Activated T-helper 2 cell treated with anti-CD3 and anti-CD28 coated beads, Interferon-gamma antibody, Interleukin-2, Interleukin-4, amounts not matched to agents 10 μg/mL and 5 μg/mL and 100 μg/mL, durations not matched to agents 14 hours and 24 hours and 36 hours (primary cell): ENCODE measurements at places on chromosomes 12 and 14. TPM values are rescaled to one million over a fixed set of nuclear protein-coding genes. Genes with fewer than 3 reads are reported as not detected.

- no peak for DNase-seq
These were observed 28.5 kb upstream of the SRGAP1 start for GRCh38 chr12:63816031-63816430.

- DNase-seq: no peak
These were observed 182.7 kb upstream of the SFSWAP start for GRCh38 chr12:131528144-131528543.

GRCh38 chr14:83118029-83118428 lies 1584.4 kb upstream of the SEL1L start:
- DNase-seq: no peak

GRCh38 chr14:95619785-95620417 lies 66.3 kb upstream of the TCL1B start:
- DNase-seq: no peak

DNA sequence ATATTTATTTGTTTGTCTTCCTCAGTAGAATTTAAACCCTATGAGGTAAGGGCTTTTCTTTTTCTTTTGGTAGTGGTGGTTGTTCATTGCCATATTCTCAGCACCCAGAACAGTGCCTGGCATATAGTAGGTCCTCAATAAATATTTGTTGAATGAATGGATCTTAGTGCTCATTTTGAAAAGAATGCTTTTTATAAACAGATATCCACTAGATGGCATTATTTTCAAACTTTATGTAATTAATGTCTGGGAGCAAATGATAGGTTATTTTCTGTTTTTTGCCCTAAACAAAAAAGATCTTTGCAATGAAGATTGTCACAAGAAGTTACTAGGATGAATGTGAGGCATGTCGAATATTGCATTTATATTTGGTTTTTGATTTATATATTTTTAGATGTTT lies 64.1 kb downstream of the RAD51B start:
- no peak for DNase-seq

DNA sequence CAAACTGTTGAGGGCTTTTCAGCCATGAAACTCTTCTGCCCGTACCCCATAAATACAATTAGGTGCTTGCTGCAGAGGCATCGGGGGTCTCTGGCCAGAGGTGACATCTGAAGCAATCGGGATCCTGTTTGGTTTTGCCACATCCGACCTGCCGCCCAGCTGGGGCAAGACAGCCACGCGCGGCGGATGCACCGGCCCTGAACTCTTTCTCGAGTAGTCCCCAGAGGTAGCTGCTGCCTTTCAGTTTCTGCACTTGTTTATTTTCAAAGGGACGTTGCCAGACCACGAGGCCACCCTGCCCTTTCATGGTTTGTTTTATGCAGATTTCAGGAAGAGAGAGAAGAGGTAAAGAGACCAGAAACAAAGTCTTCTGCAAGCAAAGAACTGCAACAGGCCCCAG lies 10.6 kb upstream of the MLXIP start:
- peak; percentile 25 for DNase-seq

GRCh38 chr14:60510254-60510950 lies 1.5 kb downstream of the SIX6 start:
- DNase-seq: no peak

DNA sequence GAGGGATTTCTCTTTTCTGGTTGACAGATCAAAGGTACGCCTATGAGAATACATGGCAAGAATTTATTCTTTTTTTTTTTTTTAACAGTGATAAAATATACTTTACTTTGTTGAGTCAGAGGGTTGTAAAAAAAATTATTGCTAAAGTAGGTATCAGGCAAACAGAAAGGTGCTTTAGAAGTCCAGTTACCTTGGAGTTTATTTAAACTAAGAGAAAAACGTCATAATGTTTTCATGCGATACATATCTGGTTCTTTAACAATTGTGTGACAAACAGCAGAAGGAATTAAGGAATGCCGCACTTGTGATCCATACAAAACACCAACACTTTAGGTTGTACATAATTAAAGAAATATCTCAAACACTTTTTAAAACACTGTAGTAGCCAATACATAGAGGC lies 94.2 kb downstream of the BORCS5 start:
- DNase-seq: no peak

- DNase-seq: no peak
These were observed 1.4 kb downstream of the SIX1 start for GRCh38 chr14:60647837-60648248.

DNA sequence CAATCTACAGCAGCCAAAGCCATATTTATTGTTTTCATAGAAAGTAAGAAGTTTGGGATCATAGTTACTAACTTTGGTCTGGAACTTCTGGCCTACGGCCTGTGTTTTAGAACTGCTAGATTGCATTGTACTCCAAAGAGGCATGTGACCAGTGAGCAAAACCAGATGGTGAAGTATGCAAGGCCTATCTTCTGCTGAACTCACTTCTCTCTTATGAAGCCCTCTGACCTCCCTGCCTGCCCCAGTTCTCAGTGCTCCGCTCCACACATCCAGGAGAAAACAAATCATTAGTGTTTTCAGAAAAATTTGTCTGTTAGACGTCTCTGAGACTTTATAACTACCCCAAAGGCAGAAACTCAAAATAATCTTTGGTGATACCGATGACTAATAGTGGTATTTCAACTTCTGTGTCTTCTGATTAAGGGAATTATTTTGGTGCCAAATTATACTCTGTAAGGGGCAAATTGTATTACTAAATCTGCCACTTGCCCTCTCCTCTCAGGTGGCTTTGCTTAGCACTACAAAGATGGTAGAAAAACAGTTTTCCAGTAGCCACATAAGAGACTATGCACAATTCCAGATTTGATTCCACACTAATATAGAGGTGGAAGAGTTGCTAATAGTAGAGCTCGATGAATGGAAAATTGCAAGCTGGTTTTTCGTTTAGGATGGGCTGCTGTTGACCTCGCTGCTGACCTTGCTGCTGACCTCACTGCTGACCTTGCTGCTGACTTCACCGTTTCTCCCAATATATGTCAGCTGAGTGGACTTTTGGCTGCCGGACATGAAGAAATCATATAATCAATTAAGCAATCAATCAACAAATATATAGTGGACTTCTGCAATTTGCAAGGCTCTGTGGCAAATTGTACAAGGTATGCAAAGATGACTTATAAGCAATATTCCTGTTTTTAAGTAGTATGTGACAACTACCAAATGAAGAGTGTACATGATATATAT lies 147.5 kb downstream of the KITLG start:
- no peak for DNase-seq

- DNase-seq: no peak
These were observed 730 bp downstream of the PPP1R3E start for GRCh38 chr14:23301969-23302289.

DNA sequence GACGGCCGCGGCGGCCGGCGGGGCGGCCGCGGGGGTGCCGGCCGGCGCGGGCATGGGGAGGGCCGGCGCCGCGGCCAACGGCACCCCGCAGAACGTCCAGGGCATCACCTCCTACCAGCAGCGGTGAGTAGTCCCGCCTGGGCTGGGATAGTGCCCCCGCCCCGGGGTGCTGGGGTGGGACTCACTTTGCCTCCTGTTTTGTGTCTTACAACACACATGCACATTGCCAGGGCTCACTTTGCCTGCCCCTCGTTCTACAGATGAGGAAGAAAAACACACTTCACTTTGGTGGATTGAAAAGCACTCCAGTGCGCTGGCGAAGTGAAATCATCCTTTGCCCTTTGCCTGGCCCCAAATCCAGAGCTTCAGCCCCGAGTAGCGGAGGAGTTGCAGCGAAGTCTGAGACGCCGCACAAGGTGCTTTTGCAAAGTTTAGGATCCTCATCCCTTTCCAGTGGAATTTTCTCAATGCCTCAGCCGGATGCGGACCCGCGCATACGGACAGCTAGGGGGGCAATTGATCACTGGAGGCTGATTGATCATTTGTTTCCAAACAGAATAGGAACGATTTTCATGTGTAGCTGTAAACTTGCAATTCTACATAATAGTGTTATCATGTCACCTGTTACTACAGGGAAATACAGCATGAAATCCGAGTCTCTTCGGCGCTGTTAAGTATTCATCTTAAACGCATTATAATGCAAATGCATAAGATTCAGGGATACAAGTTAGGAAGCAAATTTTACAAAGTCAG lies 3.6 kb upstream of the NPAS3 start:
- no peak for DNase-seq

- DNase-seq: no peak
These were observed 33.0 kb upstream of the BICDL1 start for GRCh38 chr12:119956047-119956446.

GRCh38 chr14:28300356-28300755 lies 466.2 kb upstream of the FOXG1 start:
- no peak for DNase-seq

DNA sequence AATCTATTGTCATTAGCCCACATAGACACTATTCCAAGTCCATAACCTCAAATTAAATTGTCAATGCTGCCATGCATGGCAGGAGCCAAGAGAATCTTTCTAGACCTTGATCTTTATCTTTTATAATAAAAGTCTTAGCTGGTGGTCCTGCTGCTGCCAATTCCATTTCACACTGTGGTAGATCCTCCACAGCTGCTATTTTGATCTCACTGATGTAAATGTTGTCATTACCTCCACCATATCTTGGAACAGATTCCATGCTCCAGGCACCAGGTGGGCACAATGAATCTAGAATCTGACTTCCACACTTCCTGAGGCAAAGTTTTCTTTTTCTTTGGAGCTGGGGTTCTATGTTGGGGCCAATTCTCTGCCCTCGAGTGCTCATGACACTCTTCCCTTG lies 161.2 kb downstream of the TMTC3 start:
- no peak for DNase-seq

- DNase-seq: no peak
These were observed 5.8 kb upstream of the DYNC1H1 start for GRCh38 chr14:101958418-101959180.

DNA sequence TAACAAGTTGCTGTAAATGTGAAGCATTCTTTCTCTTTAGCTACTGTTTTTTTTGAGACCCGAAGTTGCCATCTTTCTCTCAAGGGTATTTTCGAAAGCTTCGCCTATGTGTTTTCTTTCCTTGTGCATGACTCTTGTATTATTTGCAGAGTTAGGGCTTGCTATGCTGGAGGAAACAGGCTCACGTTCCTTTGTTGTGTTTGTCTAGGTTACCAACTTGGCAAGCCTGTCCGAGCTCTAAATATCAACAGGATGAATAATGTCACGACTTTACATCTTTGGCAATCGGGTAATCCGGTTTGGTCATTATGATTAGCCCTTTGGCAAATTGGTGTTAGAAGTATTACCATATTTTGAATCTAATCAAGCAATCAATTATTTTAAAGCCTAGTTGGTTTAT lies 15.9 kb upstream of the ATP6V0A2 start:
- DNase-seq: no peak

- no peak for DNase-seq
These were observed 18.1 kb downstream of the BCL11B start for GRCh38 chr14:99253890-99254289.

DNA sequence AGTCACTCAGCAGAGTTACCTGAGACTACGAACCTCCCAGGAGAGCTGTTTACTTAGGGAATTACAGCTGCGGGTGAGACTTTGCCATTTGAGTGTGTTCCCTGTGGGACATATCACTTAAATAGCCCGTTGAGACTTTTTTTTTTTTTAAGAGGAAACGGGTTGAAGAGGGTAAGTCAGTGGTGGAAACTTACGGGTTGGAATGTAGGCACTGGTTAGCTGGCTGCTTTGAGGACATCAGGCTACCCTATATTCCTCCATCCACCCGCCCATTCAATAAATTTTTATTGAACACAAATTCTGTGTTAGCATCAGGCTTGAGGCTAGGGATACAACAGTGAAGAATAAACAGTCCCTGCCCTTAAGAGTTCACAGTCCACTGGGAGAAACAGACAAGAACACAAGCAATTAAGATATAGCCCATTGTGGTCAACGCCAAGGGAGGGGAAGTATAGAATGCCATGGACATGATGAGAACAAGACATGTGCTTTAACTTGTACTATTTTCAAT lies 88.1 kb upstream of the CPSF6 start:
- no peak for DNase-seq

DNA sequence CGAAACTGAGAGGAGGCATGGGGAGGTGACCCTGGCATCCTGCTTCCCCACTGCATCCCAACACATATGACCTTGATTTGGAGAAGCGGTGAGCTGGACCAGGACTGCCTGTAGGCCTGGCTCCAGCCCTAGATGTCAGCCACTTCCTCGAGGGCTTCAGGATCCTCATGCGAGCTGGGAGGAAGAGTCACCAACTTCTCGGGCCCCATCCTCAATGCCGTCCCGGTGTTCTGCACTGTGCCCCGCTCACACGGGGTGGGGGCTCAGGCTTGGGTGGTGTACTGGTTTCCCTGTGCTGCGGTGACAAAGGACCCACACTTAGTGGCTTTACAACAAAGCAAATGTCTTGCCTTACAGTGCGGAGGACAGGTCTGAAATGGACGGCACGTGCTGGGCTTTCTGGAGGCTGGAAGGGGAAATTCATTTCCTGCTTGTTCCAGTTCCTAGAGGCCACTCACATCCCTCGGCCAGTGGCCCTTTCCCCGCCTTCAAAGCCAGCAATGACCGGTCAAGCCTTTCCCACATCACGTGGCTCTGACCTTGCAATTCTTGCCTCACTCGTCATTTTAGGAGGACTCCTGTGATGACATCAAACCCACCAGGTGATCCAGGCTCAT lies 298.1 kb upstream of the RTL1 start:
- DNase-seq: no peak

- no peak for DNase-seq
These were observed 67.1 kb upstream of the HIF1A start for GRCh38 chr14:61628016-61628725.

- DNase-seq: no peak
These were observed 7.8 kb upstream of the TBPL2 start for GRCh38 chr14:55448141-55448614.

DNA sequence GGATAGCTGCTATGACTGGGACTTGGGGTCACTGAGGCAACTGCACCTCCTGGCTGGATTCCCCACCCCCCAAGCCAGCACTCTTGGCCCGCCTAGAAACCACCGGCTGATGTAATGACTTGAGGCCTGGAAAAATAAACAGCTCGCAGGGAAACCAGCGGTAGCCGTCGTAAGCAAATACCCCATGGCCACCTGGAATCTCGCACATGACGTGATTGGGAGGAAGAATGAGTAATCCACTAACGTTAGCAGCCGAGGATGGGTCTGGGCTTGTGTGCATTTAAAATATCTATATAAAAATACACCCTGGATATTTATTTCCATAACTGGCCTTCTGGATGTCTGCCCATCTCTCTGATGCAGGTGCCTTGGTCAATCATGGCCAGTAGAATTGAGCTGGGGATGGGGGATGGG lies 120.1 kb downstream of the SMOC1 start:
- no peak for DNase-seq

GRCh38 chr14:25050269-25051150 lies 563 bp upstream of the STXBP6 start:
- DNase-seq: no peak

- DNase-seq: no peak
These were observed 504.4 kb upstream of the LMO3 start for GRCh38 chr12:17110316-17110715.

The TMTC3 gene
- 7.2 and 8.1 TPM in 2 replicates for total RNA-seq

The B4GALNT1 gene
- 10.8 and 11.3 TPM in 2 replicates for total RNA-seq

The SIRT4 gene
- 2.0 and 2.2 TPM in 2 replicates for total RNA-seq

The FGF23 gene
- total RNA-seq: not detected in 2 replicates

The ARID2 gene
- 28.7 and 32.8 TPM in 2 replicates for total RNA-seq

The C12orf60 gene
- 2.2 and 2.8 TPM in 2 replicates for total RNA-seq

The RARG gene
- total RNA-seq: 38.5 and 40.1 TPM in 2 replicates

The ISCU gene
- total RNA-seq: 62.9 and 63.5 TPM in 2 replicates

The RAD9B gene
- total RNA-seq: 0.28 and 0.41 TPM in 2 replicates

The PPM1H gene
- 0.11 TPM in 1 of 2 replicates, not detected in the other for total RNA-seq

The SLC2A14 gene
- total RNA-seq: 0.05 and 0.07 TPM in 2 replicates

The ACSM4 gene
- total RNA-seq: not detected in 2 replicates

The APOF gene
- total RNA-seq: not detected in 2 replicates
